PC-3 (cell line): ENCODE measurements at places on chromosomes 12 and 14. TPM values are rescaled to one million over a fixed set of nuclear protein-coding genes. Genes with fewer than 3 reads are reported as not detected.

LGR5 gene
- total RNA-seq = 0.04 and 0.46 TPM in 2 replicates

DAD1 gene
- total RNA-seq = 228 and 258 TPM in 2 replicates

RTN1 gene
- total RNA-seq = 0.40 TPM in 1 of 2 replicates, not detected in the other

HOXC4 gene
- total RNA-seq = 1.8 and 2.6 TPM in 2 replicates

IL31 gene
- total RNA-seq = not detected in 2 replicates

DNA sequence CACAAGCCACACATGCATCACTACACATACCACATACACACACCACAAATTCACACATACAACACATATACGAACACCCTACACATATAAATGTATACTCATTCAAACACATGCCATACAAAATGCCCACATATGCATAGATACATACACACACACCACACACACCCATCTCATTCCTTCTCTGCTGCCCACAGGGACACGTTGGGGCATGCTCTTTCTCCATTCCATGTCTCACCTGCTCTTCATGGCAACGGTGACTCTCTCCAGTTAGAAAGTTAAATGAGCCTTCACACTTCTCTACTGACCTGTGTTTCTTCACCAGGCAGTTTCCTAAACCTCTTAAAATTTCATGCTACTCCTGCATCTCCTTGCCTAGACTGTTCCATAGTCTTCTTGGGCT, 1194.8 kb downstream of the BCL11B start:
- no peak for DNase-seq

DNA sequence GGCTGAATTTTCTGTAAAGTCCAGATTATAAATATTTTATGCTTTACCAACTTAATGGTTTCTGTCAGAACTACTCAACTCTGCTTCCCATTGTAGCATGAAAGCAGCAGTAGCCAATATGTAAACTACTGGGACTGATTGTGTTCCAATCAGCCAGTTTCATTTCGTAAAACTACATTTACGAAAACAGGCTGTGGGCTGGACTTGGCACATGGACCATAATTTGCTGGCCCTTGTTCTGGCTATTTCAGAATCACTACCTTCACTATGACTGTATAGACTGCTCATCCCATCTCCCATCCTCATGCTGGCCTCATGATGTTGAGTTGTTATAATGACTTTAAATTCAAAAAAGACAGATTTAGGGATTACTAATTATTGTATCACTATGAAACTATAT, 38.7 kb downstream of the FAR2 start:
- DNase-seq = no peak

- DNase-seq = no peak
Measured at GRCh38 chr12:10543499-10543898, 37.8 kb downstream of the EIF2S3B start.

- DNase-seq = no peak
Measured at GRCh38 chr12:45200491-45201043, 15.3 kb upstream of the ANO6 start.

- peak; percentile 58 for DNase-seq
Measured at GRCh38 chr14:33280646-33281045, 342.0 kb downstream of the NPAS3 start.

GRCh38 chr12:32312049-32312670, 87.2 kb upstream of the FGD4 start:
- peak; percentile 68 for DNase-seq

GRCh38 chr12:96354326-96354725, 45.9 kb downstream of the CDK17 start:
- DNase-seq = no peak

DNA sequence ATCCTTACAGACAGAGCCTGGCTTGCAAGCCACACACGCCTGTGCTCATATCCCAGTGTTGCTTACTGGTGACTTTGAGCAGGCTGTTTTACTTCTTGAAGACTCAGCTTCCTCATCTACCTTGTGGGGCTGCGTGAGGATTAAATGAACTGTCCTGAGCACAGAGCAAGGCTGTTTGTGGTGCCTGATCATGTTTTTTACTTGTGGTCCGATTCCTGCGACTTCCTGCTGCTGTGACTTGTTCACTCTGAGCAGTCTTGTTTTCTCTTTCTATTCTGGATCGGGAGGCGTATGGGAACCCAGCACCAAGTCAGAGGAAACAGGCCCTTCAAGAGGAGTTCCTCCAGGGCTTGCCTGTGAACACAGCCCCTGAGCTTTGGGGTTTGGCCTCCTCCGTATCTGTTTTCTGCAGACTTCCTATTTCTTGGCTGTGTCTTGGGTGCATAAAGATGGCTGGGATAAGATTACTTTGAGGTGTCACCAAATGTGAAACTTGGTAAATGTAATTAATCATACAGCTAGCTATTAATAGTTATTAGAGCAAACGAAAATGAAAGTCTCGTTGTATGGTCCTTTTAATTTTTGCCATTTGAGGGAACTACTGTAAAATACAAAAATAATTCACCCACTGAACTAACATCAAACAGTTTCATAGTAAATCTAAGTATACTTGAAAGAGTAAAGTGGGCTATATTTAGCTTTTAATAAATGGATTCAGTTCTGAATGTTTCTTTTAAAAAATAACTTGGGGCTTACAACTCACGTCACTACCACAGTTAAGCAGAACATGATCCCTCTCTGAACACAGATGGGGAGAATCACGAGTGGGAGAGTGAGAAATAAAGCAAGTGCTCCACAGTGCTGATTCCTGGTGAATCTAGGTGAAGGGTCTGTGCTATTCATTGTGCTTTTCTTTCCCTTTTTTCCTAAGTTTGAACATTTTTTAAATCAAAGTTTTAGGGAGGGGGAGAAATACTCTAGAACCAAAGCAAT, 251.5 kb downstream of the FOXN3 start:
- DNase-seq = no peak

DNA sequence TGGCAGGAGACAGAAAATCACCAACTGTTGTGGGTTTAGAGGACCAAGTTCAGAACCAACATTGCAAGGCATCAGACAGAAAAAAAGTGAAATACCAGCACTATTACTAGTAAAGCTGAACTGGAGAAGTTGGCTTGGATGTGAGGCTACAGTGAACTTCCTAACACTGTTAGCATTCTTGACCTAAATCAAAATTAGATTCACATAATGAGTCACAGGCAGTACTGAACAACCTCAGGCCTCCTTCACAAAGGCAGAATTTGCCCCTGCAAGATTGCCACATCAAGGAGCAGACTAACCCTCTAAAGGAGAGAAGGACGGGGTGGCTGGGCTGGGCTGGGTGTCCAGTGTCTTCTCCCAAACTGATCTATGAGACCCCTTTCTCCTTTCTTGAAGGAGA, 539.7 kb downstream of the SNAPC1 start:
- no peak for DNase-seq

GRCh38 chr12:6360578-6361490, 14.5 kb downstream of the SCNN1A start:
- DNase-seq = peak; percentile 37

DNA sequence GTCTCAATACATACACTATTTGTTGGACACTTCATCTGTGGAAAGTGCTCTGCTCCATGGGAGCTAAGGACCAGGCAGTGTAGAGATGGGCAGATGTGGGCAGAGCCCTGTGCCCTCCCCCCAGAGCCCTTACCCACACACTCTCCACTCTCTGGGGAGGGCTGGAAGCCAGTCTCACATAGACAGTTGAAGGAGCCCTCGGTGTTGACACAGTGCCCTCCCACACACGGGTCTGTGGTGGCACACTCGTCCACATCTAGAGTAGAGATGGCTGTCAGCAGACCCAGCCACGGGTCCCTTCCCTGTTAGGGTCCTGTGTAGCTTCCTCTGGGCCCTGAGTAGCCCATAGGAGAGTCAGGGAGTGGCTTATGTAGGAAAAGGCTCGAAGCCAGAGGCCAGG, 14.3 kb downstream of the ISCA2 start:
- no peak for DNase-seq

DNA sequence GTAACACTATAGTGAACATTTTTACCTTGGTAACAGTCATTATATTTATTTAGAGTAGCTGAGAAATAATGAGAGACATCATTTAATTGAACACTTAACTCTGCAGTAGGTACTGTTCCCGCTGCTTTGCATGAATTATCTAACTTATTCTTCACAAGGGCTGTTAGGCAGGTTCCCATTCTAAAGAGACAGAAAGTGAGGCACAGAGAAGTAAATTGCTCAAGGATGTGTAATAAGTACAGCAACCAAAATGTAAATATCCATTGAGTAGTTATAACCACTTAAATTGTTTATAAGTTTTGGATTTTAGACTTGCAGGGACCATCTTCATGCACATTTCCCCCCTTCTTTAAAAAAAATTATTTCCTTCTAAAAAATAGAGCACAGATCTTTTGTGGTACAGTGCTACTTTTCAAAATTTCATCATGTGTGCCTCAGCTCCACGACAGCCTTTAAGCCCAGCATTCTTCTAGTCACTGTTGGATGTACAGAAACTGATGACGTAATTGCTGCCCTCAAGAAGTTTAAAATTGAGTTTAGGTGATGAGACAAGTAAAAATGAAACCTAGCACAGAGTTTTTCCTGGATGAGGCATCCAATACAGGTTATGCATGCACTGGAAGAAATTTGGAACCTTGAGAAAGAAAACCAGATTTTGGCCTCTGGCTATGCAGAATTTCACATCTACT, 6.0 kb upstream of the MANSC4 start:
- peak; percentile 93 for DNase-seq

GRCh38 chr12:5505751-5506150, 73.8 kb downstream of the NTF3 start:
- no peak for DNase-seq

- no peak for DNase-seq
Measured at GRCh38 chr14:56787530-56787929, 22.7 kb downstream of the OTX2 start.

DNA sequence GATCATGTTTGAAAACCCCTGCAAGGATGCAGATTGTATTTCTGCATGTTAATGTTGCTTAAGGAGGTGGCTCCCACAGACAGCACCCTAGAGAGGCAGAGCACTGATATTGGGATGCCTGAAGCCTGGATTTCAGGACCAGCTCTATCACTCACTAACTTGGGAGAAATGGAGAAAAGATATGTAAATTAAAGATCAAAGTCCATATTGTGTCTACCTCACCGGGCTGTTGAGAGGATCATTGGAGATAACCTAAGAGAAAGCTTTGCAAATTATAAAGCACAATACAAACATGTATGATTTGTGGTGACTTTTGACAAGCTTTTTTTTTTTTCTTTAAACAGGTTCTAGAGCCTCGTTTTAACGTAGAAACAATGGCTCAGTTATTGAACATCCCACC, 7.6 kb upstream of the REP15 start:
- no peak for DNase-seq

GRCh38 chr12:111780166-111780565, 13.4 kb downstream of the ALDH2 start:
- no peak for DNase-seq

GRCh38 chr14:95072310-95072905, 84.9 kb downstream of the DICER1 start:
- DNase-seq = no peak

- DNase-seq = no peak
Measured at GRCh38 chr14:103916636-103917262, 11.5 kb upstream of the TDRD9 start.

- no peak for DNase-seq
Measured at GRCh38 chr14:22497144-22497423, 91.9 kb downstream of the DAD1 start.
